ENCODE measurements at places on chromosomes 5 and 9.

- DNase-seq, result no peak
These were observed 72.2 kb upstream of the GABRP start for GRCh38 chr5:170711300-170711699.

DNA sequence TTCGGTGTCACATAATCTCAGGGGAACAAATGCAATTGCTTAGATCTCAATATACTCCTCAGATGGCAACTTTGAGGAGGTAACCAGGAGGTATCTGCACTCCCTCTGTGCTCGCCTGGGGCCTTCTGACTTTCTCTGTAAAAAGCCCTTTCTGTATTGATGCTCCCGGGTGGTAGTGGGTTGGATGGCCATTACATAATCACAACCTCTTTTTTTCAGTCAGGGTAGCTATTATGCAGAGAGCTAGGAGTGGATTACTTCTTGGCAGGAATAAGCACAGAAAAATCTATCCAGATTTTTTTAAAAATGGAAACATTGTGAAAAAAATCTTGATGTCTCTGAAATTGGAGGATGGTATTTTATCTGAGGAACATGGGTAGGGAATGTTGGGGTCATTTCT is 116.6 kb downstream of the SH3GL2 start:
- DNase-seq, result no peak

- DNase-seq, result no peak
These were observed 47.4 kb downstream of the FNBP1 start for GRCh38 chr9:129995409-129996160.

DNA sequence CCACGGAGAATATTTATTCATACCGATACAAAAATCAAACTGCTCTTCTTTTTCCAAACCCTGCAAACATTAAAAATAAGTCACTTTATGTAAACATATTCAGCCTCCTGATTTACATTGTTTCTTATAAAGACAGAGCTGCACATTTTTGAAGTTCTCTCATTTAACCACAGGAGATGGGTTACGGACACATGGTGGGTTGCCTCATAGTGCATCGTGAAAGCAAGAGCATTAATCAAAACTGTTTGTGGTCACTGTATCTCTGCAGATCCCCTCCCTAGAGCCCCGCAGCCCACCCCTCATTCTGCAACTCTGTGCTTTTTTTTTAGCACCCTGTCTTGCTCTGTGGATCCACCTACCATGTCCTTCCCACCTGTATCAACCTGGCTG is 43.3 kb upstream of the EQTN start:
- DNase-seq, result no peak
